NCI-H2227 treated with DMSO at 0.1 percent for 48 hours (cell line): ENCODE measurements at places on chromosomes 3 and 15.

- DNase-seq: no peak
Measured at GRCh38 chr15:39451871-39452270, 129.0 kb upstream of the THBS1 start.

DNA sequence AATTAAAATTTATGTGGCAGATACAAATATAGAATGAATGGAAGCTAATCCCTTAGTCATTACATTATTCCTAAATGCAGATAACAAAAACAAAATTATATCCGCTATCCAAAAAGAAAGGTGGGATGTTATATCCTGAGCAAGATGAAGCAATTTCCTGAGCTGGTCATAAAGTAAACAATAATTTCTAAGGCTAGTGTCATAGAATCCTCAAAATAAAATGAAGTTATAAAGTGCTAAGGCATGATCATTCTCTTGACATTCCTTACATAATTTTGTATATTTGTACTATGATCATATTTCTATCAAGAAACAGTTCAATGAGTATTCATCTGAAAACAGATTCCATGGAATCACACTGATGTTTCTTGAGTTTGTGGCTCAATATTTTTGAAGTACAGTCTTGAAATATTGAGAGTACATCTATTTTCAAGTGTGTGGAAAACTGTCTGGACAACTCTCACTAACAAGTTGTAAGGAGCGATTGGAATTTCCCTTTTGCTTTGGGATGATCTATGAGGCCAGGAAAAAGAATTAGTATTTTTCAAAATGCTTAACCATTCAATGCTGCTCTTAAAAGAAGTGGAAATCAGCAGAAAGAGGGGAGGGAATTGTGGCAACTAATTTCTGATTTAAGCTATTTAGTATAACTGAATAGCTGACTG, 92.4 kb downstream of the ABI3BP start:
- DNase-seq: no peak

- no peak for DNase-seq
Measured at GRCh38 chr15:76795217-76795616, 109.9 kb downstream of the SCAPER start.

- DNase-seq: no peak
Measured at GRCh38 chr15:94008104-94009074, 223.0 kb upstream of the MCTP2 start.

- DNase-seq: no peak
Measured at GRCh38 chr15:76936671-76937070, 5.1 kb downstream of the RCN2 start.

- no peak for DNase-seq
Measured at GRCh38 chr3:111311126-111311525, 230.9 kb upstream of the CD96 start.

DNA sequence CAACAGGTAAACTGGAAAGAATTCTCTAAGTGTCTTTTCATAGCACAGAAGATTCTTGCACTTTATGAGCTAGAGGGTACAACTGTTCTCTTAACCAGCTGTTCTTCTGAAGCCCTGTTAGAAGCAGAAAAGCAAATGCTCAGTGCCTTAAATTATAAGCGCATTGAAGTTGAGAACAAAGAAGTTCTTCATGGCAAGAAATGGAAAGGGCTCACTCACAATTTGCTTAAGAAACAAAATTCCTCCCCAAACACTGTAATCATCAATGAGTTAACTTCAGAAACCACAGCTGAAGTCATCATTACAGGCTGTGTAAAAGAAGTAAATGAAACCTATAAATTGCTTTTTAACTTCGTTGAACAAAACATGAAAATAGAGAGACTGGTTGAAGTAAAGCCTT, 19.6 kb downstream of the PARP14 start:
- no peak for DNase-seq

GRCh38 chr3:97430601-97431000, 334.0 kb upstream of the ARL6 start:
- peak; percentile 81 for DNase-seq

DNA sequence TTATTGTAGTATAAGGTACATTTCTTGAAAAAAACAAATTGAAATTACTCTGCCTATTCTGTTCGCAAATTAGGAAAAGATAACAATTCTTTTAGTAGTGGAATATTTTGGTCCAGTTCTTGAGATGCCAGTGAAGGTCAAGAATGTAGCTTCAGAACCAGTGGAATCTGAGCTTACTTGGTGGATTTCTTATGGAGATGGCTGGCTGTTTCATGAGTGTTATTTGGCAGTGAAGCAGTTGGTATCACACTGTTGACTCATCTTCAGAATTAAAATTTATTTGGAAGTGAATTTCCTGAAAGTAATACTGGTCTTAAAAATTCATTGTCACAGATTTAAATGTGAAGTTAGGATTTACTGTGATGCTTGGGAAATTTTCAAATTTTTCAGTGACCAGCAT, 19.1 kb downstream of the RNF13 start:
- DNase-seq: no peak

- no peak for DNase-seq
Measured at GRCh38 chr15:70690491-70691276, 72.7 kb downstream of the UACA start.

GRCh38 chr3:31391150-31391549, 141.6 kb upstream of the STT3B start:
- DNase-seq: no peak

DNA sequence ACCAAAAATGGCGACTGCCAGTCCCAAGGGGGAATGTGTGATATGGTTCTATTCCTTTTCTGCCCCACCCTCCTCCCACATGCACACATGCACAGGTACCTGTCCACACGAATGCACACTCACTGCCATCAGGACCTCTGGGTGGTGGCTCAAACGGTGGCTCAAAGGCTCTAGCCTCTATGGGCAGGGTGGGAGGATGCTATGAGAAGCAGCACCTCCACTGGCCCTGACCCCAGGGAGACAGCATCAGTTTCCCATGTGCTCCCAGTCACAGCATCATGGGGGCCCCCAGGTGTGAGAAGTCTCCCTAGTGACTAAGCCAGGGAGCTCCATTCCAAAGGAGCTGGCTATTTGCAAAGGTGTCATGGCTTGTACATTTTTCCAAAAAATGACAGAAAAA, 15.9 kb downstream of the SEMA3G start:
- no peak for DNase-seq

GRCh38 chr3:55664387-55664786, 177.3 kb upstream of the WNT5A start:
- no peak for DNase-seq

DNA sequence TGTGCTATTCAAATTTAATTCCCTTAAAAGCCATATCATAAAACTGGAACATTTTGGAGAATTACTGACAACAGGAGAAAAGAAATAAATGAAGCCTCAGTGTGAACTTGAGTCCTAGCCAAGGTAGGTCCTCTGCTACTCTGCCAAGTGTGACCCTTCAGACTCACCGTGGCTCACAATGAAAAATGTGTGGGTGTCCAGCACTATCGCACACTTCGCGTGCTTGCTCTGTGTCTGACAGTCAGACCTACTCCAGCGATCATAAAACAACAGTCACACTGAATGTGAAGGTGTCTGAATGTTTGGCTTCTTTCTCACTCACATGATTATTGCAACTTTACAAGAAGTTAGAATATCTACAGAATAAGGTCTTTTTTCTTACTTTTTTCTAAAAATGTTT, 65.8 kb upstream of the TRA2B start:
- no peak for DNase-seq

GRCh38 chr3:169780742-169781141, 7.5 kb downstream of the MYNN start:
- no peak for DNase-seq

- no peak for DNase-seq
Measured at GRCh38 chr15:80431635-80432344, 27.6 kb downstream of the ARNT2 start.

GRCh38 chr15:79185199-79185598, 94.6 kb upstream of the RASGRF1 start:
- no peak for DNase-seq

- DNase-seq: no peak
Measured at GRCh38 chr3:46946856-46947545, 29.5 kb downstream of the CCDC12 start.

GRCh38 chr3:150248116-150248887, 159.8 kb upstream of the TSC22D2 start:
- no peak for DNase-seq

GRCh38 chr3:16429086-16429485, 84.4 kb downstream of the RFTN1 start:
- no peak for DNase-seq

DNA sequence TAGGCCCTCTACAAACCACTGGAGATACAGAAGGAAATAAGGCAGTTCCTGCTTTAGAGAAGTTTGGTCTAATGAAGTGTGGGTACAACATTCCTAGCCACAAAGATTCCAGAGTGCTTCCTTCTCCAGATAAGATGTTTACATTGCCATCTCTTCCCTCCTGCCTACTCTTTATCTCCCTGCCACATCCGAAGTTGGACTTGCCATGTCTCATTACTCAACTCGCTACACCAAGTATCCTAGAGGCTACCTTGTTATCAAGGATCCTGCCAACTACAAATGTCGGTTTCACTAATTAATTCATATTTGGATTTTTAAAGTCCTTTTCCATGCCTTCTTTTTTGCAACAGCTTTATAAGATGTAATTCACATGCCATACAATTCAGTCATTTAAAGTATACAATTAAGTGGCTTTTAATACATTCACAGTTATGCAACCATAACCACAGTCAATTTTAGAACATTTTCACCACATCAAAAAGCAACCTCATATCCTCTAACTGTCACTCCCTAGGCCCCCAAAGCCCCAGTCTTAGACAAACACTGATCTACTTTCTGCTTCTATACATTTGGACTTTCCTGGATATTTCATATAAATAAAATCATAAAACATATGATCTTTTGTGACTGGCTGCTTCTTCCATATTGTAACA, 53.7 kb upstream of the CSTA start:
- DNase-seq: no peak

- no peak for DNase-seq
Measured at GRCh38 chr15:63708126-63708772, 111.1 kb downstream of the FBXL22 start.

- no peak for DNase-seq
Measured at GRCh38 chr15:95247071-95247984, 1016.0 kb downstream of the MCTP2 start.
